ENCODE measurements at places on chromosomes 3 and 15.

DNA sequence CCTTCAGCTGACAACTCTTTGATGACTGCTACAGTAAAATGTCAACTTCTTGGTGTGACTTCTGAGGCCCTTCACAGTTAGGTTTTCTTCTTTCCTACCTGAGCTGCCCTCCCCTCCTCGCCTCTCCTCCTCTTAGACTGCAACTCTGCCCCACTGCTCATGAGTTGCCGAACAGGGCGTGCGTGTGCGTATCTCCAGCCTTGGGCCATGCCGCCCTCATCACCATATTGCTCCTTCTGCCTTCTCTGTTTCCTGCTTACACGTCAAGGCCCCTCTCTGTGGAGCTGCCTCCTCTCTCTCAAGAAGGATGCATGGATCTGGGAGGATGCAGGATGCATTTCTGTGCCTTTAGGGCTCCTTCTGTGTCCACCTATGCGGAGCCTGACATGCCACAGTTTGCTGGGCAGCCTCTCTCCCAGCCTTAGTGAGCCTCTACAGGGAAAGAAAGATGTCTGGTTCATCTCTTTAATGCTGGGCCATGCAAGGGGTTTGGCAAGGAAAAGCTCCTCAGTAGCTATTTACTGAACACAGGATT lies 205.9 kb downstream of the RPLP1 start:
- no peak for DNase-seq

DNA sequence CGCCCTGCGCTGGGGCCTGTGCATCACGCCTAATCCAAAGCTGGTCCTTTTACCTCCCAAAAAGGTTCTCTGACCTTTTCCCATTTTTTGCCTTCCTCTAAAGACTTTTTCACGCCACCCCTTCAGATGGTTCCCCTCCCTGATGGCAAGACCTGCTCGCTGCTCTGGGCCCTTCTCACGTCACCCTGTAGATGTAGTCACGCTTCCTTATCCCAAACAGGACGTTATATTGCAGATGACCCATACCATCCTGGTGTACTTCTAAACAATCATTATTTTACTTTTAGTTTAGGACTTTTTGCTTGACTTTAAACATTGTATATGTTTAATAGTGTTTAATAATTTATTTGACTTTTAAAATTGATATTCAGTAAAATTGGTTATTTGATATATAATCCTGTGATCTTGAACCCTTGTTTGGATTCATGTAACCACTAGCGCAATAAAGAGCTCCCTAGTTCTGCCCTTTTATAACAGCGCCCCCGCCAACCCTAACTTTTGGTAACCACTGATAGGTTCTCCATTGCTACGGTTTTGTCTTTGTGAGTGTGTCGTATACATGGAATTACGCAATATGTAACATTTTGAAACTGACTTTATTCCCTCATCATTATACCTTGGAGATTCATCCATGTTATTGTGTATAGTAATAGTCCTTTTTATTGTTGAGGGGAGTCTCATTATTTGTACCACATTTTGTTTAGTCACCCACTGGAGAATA lies 159.0 kb upstream of the CHRNA7 start:
- DNase-seq, result no peak

GRCh38 chr3:190048932-190049441 lies 71.7 kb downstream of the P3H2 start:
- peak; percentile 78 for DNase-seq

DNA sequence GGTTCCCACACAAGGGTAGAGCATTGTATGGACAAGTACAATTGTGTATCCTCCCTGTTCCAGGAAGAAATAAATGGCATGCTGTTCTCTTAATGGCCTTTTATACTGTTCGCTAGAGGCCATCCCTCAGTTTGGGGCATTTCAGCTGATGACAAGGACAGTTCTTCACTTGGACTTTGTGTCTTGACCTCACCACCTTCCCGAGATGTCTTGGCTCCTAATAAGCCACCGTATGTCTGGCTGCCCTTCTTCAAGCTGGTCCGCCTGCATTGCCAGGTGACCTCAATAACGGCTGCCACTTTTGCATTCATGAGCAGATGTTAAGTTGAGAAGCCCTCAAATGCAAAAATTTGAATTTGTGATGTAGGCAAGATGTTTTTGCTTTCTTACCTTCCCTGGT lies 24.1 kb downstream of the ZBTB38 start:
- DNase-seq, result no peak

- DNase-seq, result no peak
These were observed 39.8 kb downstream of the CADM2 start for GRCh38 chr3:84998545-84998944.

DNA sequence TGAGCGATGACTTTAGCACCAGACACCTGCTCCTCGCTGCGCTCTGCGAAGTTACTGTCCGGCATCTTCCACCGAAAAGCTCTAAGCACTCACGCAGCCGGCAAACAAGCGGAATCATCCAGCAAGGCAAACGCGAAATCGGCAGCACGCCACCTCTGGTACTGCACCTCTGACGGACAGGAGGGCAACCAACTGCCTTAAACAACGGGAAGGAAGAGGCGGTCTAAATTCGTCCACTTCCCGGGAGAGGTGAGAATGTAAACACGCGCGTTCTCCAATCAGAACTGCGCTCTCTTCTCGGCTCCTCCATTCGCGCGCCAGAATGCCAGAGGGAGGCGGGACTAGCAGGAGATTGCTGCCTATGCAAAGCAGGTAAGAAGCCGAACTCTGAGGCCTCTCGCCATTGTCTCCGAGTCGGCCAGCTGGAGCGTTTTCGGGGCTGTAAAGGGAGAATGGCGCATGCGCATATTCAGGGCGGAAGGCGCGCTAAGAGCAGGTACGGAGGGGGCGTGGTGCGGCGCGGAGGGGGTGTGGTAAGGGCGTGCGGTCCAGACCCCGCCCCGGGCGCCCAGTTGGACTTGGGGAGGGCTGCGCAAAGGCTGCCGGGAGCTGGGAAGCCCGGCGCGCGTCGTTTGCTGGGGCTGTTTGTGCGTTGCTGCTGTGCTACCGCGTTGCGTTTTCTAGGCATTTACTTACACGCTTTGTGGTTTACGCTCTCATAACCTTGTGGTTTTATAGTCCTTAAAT lies at the start of the genes BTD and HACL1:
Gene BTD, plus strand, starts transcription at position 347 of the 747 bp plus-strand sequence. CDS start 33,695 bp downstream, outside the sequence.
Gene HACL1, minus strand, starts transcription at position 171 of the 747 bp plus-strand sequence. Its CDS starts 106 bp downstream, at position 65.
- DNase-seq, result peak; percentile 99

GRCh38 chr3:139533781-139534454 lies 5.6 kb downstream of the RBP1 start:
- DNase-seq, result peak; percentile 52

DNA sequence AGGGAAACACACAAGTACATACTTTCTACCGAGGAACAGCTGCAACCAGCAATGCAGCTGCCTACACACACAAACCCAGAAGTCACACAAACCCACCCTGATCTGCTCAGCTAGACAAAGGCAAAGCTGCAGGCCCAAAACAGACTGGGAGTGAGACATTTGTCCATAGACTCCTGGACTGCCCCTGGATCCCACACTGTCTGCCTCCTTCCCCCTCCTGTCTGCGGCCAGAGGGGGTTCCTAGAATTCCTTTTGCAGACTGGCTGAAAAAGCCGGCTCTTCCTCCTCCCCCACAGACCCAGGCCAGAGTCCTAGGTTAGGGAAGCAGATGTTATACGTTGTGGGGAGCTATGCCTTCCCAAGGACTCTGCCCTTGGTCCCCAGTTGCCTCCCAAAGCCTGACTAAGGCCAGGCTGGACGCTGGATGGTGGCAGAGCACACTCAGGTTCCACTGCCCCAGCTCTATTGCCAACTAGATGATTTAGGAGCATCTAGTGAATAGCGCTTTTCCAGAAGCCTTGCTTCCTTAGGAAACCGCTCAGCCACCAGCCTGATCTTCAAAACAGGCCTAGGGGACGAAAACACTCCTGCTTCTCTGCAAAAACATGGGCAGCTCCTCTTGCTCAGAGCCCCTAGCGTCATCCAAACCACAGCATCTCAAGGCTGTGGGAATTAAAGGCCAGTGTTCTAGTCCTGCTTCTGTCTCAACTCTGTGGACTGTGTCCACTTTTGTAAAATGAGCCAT lies 37.4 kb upstream of the CILP start:
- no peak for DNase-seq

All from fibroblast of skin of left quadriceps (primary cell).